HT1080 (cell line): ENCODE measurements at places on chromosomes 12 and 14. TPM values are rescaled to one million over a fixed set of nuclear protein-coding genes. Genes with fewer than 3 reads are reported as not detected.

DNA sequence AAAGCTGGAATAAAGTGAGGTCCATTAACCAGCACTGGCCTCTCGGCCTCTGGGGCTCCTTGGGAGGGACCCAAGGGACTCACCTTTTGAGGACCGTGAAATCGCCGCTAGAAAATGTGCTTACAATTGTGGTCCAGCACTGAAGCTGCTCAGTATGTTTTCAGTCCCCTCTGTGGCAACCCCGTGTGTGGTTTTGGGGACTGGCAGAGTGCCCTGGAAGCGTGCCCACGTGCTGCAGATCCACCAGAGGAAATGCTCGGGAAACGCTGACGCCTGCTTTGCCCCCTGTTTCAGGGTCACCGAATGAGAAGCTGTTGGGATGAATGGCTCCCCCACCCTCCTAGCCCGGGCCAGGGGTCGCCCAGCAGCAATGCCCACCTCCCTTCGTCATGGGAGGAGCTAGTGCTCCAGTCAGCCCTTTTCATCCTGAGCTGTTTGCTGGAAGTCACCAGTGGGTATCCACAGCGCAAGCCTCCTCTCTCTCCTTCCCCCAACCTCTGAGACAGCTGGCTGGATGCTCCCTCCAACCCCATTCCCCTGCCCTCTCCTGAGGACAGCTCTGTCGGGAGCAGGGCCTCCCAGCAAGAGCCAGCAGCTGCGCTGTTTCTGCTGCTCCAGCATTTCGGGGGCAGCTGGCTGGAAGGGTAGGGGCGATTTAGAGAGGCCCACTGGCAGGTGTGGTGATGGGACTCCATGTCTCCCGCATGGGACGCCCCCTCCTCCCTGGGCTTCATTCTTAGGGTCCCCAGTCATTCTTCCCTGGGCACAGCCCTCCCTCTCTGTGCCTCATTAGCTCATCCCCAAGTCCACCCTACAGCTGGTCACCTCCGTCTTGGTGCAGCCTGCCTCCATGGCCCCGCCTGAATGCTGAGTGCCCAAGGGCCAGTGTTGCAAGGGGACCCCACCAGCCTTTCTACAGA, 33.2 kb upstream of the PPP1R13B start:
- DNase-seq = peak; percentile 58

DNA sequence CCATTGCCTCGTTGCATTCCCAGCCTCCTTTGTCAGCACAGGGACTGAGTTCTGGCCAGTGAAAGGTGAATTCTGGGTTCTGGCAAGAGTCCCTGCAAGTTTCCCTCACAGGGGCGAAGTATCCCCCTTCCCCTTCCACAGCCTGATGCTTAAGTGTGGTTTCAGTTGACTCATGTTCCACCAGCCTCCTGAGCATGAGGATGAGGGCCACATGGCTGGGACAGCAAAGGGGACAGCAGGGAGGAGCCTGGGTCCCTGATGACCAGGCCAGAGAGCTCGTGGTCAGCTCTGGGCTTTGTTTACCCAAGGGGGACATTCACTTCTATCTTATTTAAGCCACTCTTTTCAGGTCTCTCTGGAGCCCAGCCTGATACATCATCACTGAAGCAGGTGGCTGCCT, 36.5 kb downstream of the CACNA2D4 start:
- DNase-seq = no peak

DNA sequence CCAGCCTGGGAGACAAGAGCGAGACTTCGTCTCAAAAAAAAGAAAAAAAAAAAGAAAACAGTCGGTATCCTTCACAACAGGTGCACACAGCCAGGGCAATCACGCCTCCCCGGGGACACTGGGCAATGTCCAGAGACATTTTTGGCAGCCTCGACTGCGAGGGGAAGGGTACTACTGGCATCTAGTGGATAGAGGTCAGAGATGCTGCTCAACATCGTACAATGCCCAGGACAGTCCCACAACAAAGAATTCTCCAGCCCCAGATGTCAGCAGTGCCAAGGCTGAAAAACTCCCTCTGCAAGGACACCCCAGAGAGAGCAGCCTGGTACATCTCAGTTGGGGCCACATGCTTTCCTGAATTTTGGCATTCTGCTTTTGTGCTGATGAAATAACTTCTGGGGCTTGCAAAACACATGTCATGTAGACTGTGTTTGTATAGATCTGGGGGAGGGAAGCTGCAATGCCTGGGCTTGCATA, 21.5 kb downstream of the ALDH2 start:
- no peak for DNase-seq

DNA sequence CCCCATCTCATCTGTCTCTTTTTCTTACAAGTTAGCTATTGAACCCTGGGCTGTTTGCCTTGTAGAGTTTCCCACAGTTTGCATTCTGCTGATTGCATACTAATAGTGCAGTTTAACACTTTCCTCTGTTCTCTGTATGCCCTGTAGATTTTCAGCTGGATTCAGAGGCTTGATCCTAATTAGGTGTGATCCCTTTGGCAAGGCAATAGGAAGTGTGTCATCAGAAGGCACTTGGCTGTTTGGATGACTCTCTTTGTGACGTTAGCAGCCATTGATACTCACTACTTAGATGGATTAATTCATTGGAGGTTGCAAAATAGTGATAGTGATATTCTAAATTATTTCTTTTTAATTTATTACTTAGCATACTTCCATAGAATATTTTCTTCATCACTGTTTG, 33.6 kb downstream of the FUT8 start:
- peak; percentile 6 for DNase-seq

- no peak for DNase-seq
These were observed 60.9 kb upstream of the CMKLR1 start for GRCh38 chr12:108400056-108400455.

- DNase-seq = peak; percentile 54
These were observed 180.4 kb upstream of the ATP2B1 start for GRCh38 chr12:89889062-89889461.

DNA sequence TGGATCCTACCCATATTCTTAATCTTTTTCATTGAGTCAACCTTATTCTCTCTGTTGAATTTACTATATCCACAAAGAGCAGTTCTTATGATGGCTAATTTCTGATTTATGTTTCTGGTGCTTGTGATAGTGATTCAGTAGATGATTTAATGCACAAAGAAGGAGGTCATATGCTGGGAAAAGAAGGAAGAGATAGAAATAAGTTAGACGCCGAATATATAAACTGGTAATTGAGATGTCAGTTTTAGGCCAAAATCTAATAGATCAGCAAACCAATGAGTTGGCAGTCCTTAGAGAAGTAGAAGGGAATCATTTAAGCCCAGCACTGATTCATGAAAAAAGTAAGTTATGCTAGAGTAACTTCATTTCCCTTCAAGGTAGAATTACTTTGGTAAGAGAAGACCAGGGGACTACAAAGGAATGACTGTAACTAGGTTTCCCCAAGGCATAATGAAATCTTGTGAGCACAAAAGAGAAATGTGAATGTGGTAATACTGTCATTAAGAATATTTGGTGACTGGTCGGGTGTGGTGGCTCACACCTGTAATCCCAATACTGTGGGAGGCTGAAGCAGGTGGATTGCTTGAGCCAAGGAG, 132.4 kb downstream of the TGFB3 start:
- DNase-seq = no peak

- DNase-seq = no peak
These were observed 26.7 kb downstream of the SLC35E3 start for GRCh38 chr12:68772714-68773113.

- DNase-seq = no peak
These were observed 87.1 kb upstream of the ATF7IP start for GRCh38 chr12:14278294-14278953.

DNA sequence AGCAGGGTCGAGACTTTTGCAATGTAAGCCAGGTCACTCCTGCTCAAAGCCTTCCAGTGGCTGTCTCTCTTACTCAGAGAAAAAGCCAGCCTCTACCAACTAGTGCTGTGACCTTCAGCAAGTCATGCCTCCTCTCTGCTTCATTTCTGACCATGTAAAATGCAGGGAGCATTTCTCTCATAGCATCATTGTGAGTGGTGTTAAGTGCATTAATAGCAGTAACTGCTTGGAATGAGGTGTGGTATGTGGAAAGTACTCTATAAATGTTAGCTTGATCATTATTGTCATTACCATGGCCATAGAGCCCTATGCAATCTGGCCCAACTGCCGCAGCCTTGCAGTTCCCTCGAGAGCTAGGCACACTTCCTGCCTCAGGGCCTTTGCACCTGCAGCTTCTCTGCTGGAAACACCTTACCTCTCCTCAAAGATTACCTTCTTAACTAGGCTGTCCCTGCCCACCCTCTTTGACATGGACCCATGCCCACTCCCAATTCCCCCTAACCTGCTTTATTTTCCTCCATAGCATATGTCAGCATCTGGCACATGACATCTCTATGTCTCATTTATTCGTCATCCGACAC, 10.9 kb downstream of the PLEKHD1 start:
- no peak for DNase-seq

DNA sequence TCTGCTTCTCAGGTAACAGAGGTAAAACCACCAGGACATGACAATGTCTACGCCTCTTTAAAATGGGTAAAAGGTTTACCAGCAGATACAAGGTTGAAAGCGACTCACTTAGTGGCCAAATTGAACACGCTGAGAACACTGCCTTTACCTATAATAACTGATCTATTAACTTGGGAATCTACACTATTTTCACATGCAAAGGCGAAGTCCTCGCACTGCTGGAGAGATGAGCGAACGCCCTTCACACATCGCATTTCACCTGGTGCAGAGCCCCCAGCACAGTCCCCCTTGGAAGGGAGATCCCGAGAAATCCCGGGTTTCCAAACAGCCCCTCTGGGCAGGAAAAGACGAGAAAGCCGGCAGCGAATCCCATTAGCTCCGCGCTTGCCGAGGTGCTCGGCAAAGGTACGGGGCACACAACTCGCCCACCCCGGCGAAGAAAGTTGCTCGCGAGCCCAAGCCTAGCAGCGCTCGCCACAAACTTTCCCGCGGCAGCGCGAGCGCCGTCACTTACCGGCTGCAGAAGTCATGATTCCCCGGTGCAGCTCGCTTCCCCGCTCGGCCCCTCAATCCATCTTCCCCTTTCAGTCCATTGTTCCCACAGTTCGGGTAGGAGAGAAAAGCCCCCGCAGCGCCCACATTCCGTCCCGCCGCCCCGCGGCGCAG, 423 bp downstream of the FGD6 start:
- DNase-seq = no peak

DNA sequence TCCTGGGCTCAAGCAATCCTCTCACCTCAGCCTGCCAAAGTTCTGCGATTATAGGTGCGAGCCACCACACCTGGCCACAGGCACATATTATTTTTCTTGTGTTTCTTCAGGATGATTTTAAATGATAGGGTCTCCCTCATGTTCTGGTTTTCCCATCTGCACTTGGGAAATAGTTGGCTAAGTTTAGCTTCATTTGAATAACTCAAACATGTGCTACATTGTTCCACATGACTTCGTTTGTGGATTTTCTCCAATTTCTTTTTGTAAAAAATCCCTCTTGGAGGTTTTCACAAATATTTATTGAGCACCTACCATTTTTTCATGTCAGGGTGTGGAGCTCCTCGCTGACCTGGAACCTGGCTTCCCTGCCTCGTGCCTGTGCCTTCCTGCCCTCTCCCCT, 55.2 kb upstream of the GNPNAT1 start:
- no peak for DNase-seq

DNA sequence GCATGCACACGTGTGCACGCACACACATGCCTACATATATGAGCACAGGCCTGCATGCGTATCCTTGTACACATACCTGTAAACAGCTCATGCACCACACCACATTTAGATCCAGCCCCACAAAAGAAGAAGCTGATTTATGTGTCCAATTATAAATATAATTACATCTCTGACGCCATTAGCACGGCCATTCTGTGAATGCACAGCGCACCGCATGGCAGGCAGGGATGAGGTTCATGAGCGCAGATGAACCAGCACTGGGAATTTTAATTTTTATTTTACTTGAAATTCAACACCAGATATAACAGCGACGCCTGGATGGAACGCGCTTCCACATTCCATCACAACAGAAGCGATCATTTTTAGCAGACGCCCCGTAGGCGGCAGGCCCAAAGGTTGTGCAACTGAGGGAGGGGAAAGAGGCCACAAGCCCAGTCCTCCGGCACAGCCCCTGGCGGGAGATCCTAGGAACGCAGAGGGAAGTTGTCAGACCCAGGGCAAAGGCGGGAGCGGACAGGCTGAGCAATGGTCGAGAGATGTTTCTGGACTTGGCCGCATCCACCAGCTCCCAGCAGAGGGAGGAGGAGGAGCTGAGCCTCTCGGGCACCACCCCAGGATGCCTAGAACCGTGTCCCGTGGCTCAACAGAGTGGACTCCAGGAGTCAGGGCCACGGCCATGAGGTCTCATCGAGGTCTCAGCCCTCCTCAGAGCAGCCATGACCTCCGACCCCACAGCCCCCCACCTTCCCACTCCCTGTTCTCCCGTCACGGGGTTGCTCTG, 37.9 kb upstream of the GALNT9 start:
- no peak for DNase-seq

- no peak for DNase-seq
These were observed 119.9 kb downstream of the DENND5B start for GRCh38 chr12:31471051-31471450.

GRCh38 chr12:86729739-86730138, 473.5 kb upstream of the MGAT4C start:
- DNase-seq = no peak

- DNase-seq = no peak
These were observed 170.1 kb downstream of the STXBP6 start for GRCh38 chr14:24879661-24880386.

- no peak for DNase-seq
These were observed 213.9 kb upstream of the FKBP4 start for GRCh38 chr12:2580821-2581220.

KLRG1 gene
- 2.3 and 5.1 TPM in 2 replicates for total RNA-seq

SYT1 gene
- total RNA-seq = 0.10 and 0.63 TPM in 2 replicates

CLEC4D gene
- not detected in 2 replicates for total RNA-seq

KRT82 gene
- not detected in 2 replicates for total RNA-seq

OTOGL gene
- total RNA-seq = under 0.01 and 0.02 TPM in 2 replicates

STON2 gene
- total RNA-seq = 6.9 and 7.6 TPM in 2 replicates

ZNF84 gene
- 13.4 and 14.3 TPM in 2 replicates for total RNA-seq
